ENCODE measurements at places on chromosomes 1 and 21. TPM values are rescaled to one million over a fixed set of nuclear protein-coding genes. Genes with fewer than 3 reads are reported as not detected.

The FCRL1 gene
- 0.60 TPM for total RNA-seq

The CFHR1 gene
- not detected for total RNA-seq

The IGSF3 gene
- total RNA-seq = 0.08 TPM

- DNase-seq = no peak
Observed at GRCh38 chr1:180213401-180214170, 16.5 kb upstream of the LHX4 start.

The KRTAP12-1 gene
- not detected for total RNA-seq

- DNase-seq = no peak
Observed at GRCh38 chr1:236753516-236753915, 41.6 kb upstream of the MTR start.

DNA sequence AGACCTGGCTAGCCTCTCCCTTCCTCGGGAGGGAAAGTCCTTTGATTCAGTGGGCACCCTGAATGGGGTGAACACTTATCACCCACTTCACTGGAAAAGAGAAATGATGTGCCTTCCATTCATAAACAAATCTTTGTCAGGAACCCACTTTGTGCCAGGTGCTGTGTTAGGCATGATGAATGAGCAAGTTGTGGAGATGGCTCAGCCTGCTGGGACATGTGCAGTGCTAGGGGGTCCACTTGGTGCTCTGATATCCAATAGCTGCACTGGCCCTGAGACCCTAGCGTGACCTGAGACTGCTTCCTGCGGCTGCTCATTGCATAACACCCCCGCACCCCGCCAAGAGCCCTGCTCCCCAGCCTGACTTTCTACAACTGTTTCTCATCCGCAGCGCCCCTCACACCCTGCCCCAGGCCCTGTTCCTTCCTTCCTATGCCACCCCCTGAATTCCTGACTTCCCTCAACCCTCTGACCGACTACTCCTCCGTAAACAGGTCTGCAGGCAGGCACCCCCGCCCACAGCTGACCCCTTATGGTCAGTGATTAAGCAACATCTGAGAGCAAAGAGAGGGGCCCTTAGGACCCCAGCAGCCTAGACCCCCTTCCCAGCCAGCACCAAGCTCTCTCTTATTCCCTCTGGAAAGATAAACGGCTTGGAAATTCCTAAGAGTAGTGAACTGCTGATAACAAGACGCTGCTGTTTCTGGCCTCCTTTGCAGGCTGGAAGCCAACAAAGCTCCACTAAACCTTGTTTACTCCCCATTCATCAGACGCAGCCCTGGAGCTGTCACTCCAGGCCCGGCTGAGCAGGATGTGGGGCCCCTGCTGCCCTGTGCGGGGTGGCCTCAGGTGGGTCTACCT is 12.9 kb downstream of the CSRP1 start:
- DNase-seq = no peak

- DNase-seq = no peak
Observed at GRCh38 chr1:153548722-153549688, at the start of gene S100A3. TSS of gene S100A3 (minus strand) at chr1:153549258. CDS start at chr1:153548485, 773 bp downstream.

The PPM1J gene
- 0.49 TPM for total RNA-seq

DNA sequence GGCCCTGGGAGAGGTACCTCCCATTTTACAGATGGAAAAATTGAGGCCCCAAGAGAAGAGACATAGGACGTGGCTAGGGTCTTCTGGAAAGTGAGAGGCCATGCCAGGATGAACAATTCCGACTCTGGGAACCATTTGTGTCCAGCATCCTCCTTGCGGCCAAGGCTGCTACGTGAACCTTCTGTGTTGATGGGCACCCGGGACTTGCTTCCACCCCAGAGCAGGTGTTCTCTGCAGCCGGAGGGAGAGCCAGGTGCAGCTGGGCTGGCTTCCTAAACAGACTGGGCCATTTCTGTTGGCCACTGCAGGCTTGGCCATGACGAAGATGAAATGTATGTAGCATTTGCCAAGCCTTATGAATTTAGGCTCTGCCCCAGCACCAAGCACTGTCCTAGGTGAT is 118.9 kb downstream of the PRDM2 start:
- DNase-seq = no peak

DNA sequence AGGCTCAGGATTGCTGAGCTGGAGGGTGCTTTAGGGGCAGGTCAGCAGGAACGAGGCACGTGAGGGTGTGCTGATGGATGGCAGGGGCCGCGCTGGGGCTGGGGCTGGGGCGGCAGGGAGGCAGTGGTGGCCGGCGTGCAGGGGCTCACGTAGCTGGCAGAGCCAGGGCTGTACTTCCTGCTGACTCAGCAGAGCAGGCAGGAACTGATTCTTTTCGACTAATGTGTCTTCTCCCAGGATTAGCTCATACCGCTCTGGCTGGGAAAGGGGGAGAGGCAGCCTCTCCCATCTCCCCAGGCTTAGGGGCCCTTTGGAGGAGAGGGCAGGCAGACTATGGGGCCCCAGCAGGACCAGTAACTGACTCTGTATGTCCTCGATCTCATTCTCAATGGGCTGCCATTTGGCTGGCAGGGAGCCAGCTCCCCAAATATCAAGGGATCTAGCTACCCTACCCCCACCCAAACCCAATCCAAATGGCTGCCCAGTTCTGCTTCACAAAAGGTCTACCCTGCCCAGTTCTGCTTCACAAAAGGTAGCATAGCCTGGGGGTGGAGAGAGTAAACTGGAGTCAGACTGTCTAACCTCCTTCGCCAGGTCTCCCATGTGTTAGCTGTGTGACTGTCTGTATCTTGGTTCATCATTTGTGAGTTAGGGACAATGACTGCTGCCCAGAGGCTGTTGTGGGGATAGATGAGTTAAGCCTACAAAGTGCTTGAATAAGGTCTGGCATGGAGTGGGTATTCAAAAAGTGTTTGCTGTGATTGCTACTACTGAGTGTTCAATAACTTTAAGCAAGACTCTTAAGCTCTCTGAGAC is 100.1 kb upstream of the SLC2A1 start:
- DNase-seq = no peak

DNA sequence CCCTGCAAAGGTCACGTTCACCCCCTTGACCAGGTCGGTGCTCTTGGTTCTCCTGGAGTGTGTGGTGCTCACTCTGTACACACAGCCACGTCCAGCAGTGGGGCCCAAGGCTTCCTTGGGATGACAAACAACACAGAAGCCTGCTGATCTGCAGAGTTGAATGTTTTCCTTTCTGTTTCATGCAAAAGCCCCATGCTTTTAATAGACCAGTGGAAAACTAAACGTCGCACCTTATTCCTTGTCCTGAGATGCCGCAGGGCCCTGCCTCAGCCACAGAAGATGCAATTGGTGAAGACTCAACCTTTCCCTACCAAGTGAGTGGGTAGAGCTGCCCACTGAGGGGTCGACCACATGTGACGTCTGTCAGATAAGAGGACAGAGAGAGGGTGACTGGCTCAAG is 5.8 kb upstream of the PDPN start:
- DNase-seq = no peak

DNA sequence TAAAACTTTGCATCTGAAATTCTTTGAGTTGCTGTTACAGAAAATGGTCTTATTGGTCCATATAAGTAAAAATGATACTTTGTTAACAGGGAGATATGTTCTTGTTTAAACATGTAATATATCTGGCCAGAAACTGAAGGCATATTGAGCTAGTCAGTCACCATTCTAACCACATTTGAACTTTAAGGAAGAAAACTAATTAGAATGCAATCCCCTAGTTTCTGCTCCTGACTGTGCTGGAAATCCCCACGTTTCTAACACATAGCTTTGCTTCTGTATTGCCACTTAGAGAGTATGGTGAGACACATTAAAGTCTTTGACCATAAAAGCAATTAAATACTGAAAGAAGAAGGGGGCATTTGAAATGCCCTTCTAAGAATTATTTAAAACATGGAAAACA is 32.1 kb upstream of the HIVEP3 start:
- no peak for DNase-seq

GRCh38 chr1:5722635-5723164 is 269.5 kb downstream of the NPHP4 start:
- DNase-seq = no peak

DNA sequence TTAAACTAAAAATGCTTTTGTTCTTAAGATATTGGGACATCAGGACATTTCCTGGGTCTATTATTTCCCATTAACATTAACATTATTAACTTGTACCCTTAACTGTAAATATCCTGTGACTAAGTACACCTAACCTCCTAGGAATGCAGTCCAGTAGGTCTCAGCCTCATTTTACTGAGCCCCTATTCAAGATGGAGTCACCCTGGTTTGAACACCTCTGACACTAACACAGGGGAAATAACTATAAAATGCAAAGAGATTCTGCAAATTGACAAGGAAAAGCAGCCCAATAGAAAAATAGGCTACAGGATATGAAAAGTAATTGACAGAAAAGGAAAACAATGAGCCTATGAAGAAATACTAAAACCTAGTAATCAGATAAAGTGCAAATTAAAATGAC is 11.6 kb upstream of the NCMAP start:
- DNase-seq = no peak

- DNase-seq = no peak
Observed at GRCh38 chr1:42730988-42731387, 9.0 kb downstream of the CLDN19 start.

GRCh38 chr1:47650205-47650604 is 212.4 kb downstream of the FOXD2 start:
- no peak for DNase-seq

GRCh38 chr1:112674440-112674985 is at the start of gene MOV10:
TSS of gene MOV10 (plus strand) at chr1:112674659. CDS start at chr1:112674913, 254 bp downstream.
- peak; percentile 60 for DNase-seq

GRCh38 chr21:42763581-42764442 is 110.4 kb downstream of the PDE9A start:
- DNase-seq = peak; percentile 25

GRCh38 chr1:172909606-172910326 is 141.0 kb downstream of the TNFSF18 start:
- no peak for DNase-seq

DNA sequence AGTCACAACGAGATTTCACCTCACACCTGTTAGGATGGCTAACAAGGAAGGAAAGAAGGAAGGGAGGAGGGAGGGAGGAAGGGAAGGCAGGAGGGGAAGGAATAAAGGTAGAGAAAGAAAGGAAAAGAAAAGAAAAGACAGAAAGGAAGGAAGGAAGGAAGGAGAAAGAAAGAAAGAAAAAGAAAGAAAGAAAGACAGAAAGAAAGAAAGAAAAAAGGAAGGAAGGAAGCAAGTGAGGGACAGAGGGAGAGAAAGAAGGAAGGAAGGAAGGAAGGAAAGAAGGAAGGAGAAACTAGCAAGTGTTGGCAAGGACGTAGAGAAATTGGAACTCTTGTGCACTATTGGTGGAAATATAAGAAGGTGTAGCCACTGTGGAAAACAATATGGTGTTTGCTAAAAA is 52.2 kb downstream of the CCDC185 start:
- no peak for DNase-seq

DNA sequence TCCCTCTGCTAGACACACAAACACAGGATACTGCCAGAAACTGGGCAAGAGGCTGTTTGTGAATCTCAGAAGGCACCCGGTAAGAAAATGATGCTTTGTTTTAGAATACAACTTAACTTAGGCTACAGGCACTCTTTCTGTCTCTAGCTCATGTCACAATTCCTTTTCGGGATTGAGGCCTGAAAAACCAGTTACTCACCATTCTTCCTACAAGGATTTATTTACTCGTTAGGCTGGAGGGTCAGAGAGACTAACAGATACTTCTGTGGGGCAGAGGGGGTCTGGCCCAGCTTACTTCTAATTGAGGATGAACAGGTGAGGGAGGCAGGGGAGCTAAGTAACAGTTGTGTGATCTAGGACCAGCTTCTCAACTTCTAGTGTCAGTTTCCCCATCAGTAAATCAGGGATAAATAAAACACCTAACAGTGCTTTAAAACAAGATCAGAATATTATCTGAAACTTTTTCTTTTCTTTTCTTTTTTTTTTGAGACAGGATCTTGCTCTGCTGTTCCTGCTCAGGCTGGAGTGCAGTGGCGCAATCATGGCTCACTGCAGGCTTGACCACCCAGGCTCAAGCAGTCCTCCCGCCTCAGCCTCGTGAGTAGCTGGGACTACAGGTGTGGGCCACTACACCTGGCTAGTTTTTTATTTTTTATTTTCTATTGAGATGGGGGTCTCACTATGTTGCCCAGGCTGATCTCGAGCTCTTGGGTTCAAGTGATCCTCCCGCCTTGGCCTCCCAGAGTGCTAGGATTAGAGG is 31.9 kb downstream of the NFYC start:
- no peak for DNase-seq

- DNase-seq = no peak
Observed at GRCh38 chr1:157101149-157101548, 1.5 kb upstream of the ETV3L start.

DNA sequence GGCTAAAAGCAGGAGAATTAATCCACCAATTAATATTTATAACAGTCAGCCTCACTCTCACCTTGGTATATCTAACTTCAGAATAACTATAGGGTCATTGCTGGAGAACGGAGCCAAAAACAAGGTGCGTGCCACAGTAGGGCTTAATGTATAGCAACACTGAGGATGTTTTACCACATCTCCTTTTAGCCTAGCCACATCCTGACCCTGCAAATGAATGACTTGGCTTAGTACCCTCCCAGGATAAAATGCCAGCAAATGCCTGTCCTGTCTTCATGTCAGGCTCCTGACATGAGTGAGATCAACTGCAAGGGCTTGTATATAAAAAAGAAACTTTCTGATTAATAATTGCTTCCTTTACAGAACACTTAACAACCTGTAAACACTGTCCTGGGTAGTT is 2.7 kb upstream of the CDC42BPA start:
- no peak for DNase-seq

GRCh38 chr21:14548779-14549178 is 2.7 kb upstream of the SAMSN1 start:
- no peak for DNase-seq

GRCh38 chr1:6384962-6385361 is 8.6 kb downstream of the ACOT7 start:
- no peak for DNase-seq

GRCh38 chr1:36096500-36097432 is 8.1 kb downstream of the ADPRS start:
- no peak for DNase-seq

The PRAMEF10 gene
- total RNA-seq = not detected

The ST3GAL3 gene
- total RNA-seq = 17.6 TPM

The PPIAL4G gene
- 0.14 TPM for total RNA-seq

DNA sequence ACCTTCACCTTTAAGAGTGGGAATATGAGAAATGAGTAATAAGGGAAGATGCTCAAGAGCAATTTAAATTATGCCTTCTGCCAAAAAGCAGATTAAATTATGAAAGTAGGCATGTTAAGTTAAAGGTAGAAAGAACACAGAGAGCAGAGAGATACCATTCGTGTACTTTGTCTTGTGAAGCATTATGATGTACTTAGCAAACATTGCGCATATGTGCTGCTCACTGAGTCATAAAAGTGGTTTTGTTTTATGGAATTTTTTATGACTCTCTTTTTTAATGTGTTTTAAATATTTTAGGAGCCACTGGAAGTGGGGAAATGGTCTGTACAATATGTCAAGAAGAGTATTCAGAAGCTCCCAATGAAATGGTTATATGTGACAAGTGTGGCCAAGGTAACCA is 35.3 kb downstream of the MTF2 start:
- DNase-seq = no peak

DNA sequence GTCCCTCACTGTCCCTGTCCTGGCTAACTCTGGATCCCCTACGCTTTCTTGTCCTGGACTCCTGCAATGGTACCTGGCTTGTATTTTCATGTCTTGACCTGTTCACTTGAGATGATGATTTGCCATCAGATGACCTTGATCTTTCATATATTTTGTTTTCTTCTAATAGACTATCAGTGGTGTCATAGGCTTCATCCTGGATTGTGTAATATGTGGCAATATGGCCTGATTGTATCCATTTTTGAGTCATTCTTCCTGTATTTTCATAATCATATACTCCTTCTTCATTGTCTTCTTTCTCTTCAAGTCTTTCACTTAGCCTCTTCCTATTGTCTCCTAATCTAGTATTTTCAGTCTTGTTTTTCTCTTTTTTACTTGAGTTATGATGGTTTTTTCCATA is 11.1 kb downstream of the FLG start:
- DNase-seq = no peak

- no peak for DNase-seq
Observed at GRCh38 chr21:45087022-45087823, 12.8 kb downstream of the ADARB1 start.
